ENCODE measurements at places on chromosomes 7 and 10.

DNA sequence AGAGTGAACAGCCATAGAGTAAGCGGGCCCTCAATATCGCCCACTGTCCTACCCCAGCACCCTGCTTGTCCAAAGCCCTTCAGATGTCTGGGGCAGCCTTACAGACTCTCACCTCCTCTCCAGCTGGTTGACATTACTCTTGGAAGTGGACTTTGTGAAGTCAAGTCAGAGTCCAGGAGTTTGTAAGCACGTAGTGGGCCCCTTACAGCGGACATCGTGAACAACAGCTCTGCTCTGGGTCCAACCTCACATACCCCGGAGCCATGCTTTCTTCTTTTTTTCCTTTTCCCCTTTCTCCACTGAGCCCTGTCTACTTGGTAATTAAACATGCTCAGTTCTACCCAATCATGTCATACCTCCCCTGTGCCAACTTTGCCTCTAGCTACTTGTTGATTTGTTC lies 17.5 kb downstream of the HNRNPF start:
- no peak for DNase-seq

GRCh38 chr7:16594061-16594460 lies 51.5 kb downstream of the ANKMY2 start:
- no peak for DNase-seq

DNA sequence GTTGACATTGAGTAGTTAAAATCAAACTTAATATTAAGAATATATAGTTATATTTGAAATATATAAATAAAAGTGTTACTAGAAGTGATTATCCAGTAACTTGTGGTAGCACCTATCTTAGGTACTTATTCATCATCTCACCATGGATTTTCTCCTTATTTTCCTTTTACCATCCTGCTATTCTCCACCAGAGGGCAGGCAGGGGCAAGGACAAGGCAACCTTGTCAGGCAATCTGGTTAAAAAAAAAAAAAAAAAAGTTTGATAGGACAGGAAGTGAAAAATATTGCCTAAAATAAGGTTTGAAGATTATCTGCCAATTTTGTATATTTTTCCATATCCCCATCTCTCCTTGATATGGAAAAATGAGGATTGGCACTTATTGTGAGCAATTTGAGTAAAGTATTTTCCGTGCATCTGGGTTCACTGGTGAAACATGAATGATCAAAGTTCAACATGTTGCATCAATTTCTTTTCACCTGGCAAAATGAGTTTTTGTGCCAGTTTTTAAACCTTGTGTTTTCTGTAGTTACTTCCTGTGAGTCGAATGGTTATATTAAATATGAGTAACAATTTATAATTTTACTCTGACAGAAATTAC lies 256.7 kb downstream of the AGMO start:
- no peak for DNase-seq

DNA sequence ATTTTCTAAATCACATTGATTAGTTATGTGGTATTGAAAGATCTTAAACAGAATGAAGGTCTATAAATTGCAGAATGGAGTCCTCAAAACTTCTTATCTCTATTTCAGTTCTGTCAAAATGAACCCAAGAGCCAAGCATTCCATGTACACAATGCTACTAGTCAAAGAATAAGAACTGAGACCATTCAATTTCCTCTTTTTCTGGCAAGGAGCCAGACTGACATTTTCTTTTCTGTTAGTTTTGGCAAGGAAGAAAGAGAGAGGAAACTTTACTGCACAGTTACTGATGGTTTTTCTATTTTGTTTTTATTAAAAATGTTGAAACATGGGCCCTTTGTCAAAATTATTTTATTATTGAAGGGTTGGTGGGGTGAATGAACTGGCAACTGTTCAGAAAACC lies 181.8 kb upstream of the FERD3L start:
- DNase-seq, result peak; percentile 23

- no peak for DNase-seq
Observed at GRCh38 chr7:112045222-112045621, 161.0 kb downstream of the DOCK4 start.

DNA sequence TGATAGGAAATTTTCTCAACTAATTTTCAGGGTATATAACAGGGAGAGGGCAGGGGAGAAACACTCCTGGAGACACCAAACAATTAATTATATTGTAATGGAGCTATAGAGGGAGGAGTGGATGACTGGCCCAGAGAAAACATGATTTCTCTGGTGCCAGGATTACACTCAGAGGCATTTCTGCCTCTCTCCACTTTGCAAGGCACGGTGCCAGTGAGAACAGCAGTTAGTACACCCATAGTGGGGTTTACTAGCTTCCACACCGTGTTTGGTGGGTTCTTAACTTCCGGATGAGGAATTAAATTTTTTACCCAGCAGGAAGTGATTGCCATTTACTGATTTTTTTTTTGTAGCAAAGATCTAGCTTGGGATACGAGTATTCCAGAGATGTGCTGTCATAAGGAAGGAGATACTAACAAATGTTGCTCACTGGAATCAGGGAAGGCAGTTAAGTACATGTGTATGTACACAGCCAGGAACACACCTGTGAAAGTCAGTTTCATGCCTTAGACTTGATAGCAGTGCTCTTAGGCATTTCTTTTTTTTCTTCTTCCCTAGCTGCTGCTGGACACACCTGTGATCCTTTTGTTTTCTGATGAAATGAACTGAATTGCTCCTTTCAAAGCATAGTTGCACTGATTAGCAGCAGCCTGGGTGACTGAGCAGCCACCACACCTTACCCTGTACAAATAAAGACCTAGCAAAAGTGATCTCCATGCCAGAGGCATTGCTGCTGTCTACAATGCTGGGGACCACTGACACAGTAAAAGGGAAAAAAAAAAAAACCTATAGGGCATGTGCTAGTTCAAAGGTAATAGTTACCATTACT lies 58.1 kb downstream of the POLL start:
- no peak for DNase-seq

GRCh38 chr10:93493162-93493561 lies 3.2 kb upstream of the CEP55 start:
- DNase-seq, result no peak

DNA sequence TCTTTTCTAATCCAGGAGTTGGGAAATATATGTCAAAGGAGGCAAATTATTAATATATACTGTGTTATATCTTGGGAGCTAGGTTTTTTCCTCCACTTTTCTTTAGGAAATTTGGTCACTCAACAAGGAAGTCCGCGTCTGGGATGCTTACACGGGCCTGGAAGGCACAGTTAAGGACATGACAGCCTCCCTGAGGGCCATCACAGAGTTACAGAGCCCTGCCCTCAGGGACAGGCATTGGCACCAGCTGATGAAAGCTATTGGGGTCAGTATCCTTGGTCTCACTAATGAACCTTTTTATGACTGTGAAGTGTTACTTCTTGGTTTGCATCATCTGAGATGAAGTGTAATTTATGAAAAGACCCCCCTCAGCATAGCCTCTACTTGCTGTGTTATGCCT lies 74.7 kb downstream of the DNAH11 start:
- no peak for DNase-seq

GRCh38 chr7:117874191-117874700 lies 1.0 kb upstream of the CTTNBP2 start:
- DNase-seq, result no peak

- no peak for DNase-seq
Observed at GRCh38 chr7:155279787-155280445, 17.8 kb upstream of the INSIG1 start.

DNA sequence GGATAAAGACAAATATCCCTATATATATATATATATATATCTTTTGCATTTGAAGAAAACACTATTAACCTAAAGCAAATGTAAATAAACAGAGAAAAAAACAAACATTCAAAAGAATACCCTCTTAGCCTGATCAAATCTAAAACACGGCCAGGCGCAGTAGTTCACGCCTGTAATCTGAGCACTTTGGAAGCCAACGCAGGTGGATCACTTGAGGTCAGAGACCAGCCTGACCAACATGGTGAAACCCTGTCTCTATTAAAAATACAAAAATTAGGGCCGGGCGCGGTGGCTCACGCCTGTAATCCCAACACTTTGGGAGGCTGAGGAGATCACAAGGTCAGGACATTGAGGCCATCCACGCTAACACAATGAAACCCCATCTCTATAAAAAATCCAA lies 9.2 kb downstream of the ANXA7 start:
- no peak for DNase-seq

DNA sequence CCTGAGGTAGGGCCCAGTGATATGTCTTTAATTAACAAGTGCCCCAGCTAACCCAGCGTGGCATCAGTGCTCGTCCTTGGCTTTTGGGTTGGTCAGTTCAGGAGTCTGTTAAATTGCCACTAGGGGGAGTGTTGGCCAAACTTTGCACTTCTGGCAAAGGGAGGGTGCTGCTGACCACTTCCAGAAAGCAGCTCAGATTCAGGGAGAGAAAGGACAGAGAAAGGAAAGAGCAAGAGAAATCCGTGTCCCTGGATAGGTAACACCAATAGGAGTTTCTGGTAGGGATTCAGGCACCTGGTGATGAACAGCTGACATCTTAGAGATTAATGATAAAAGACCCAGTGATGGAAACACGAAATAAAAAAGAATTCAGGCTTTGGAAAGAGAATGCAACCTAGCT lies 243.1 kb upstream of the AOAH start:
- peak; percentile 62 for DNase-seq

GRCh38 chr7:66333443-66333842 lies 128.3 kb downstream of the TPST1 start:
- DNase-seq, result no peak

DNA sequence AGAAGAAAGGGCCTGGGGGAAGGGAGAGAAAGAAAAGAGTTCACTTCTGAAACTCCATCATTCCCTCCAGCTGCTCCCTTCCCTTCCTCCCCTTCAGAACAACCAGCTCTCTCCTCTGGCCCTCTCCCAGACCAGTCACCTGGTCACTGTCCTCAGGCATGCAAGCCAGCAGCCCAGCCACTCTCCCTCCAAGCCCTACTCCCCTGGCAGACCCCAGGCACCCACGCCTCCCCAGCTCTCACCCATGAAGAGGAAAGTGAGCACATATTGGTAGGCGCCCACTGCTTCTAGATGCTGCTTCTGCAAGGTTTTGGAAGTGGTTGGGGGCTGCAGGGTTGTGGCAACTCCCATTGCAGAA lies 353 bp downstream of the MOGAT3 start:
- DNase-seq, result no peak

- no peak for DNase-seq
Observed at GRCh38 chr10:8193546-8193945, 139.1 kb downstream of the GATA3 start.

GRCh38 chr10:132030898-132031463 lies 34.8 kb upstream of the JAKMIP3 start:
- DNase-seq, result no peak

DNA sequence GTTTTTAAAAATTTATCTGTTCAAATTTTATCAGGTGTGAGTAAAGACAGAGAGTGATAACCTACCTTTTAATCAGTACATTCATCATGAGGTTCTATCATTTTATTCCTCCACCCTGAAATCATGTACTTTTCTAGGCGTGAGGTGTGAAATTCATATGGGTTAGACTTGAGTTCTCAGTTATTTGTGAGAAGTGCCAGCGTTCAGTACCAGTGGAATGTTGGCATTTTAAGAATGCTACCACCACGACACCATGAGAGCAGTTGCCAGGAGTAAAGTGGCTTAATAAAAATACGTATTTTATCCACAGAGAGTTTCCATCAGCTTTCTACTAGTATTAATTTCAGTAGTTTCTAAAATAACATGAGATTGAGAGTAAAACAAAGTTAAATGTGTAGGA lies 104.1 kb upstream of the FERD3L start:
- DNase-seq, result no peak

DNA sequence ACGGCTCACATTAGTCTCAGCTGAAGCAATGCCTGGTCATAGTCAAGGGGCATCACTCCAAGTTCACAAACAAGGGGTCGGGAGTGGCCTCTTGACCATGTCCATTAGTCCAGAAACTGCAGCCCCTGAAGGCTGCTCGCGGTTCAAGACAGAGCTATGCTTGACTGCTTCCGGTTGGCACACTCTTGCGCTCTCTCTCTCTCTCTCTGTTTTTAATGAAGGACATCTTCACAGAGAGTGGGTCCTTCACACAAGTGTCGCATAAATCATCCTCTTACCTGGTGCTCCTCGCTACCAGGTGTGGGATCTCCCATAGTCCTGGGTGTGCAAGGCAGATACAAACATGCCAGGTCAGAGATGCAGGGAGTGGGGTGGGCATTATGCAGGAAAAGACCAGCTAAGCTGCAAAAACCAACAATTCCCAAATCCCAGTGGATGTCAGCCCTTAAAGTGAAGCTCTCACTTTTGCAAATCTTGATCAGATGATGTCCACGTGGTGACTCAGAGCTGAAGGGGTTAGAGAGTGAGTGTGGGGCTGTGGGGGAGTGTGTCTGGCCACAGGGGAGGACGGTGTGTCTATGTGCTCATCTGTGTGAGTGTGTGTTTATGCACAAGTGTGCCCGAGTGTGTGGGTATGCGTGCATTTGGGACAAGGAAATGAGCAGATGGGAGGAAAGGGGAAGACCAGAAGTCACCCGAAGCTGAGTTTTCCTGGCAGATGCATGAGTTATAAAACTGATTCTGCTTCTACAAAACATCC lies 83.7 kb upstream of the PPP2R2D start:
- no peak for DNase-seq

DNA sequence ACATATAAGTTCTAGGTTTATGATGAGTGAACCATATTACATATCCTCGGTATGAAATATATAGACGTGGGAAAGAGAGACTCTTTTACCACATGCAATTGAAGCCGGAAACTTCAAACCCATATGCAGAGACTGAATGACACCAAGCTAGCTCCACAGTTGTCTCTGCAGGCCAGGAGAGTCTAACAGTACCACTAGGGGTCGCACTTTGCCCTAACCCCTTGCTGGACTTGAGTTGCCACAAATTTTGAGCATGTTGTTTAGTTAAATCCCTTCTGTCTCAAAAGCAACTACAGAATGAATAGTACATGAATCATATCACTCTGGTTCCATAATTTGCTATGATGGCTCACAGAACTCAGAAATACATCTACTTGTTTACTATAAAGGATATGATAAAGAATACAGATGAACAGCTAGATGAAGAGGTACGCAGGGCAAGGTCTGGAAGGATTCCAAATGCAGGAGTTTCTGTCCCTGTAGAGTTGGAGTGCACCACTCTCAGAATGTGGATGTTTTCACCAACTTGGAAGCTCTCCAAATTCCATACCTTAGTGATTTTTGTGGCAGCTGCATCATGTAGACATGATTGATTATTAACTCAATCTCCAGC lies 112.4 kb upstream of the YAE1 start:
- DNase-seq, result no peak

GRCh38 chr7:142812437-142813215 lies 41.9 kb downstream of the PRSS2 start:
- DNase-seq, result no peak

DNA sequence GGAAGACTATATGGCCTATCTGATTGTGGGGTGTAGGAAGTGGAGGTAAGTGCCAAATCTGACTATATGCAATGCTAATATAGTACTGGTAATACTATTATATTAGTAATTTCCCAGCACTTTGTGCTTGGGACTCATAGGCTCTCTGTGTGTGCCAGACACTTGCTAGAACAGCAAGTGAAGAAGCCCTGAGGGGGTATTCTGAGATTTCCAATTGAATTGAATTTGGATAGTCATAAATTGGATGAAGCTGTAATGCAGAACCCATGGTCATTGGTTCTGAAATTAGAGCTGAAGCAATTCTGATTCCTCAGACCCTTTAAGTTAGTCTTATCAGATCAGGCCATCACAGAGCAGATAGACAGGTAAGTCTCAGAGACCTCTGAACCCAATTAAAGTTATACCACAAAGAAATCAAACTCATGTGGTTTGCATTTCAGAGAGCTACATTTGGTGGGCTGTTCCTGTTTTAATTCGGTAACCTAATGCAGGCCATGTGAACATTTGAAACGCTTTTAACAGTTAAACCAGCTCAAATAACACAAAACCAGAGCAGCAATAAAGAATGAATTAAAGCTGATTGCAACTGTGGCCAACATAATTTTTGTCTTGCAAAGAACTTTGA lies 179.5 kb downstream of the CREB5 start:
- DNase-seq, result no peak

- no peak for DNase-seq
Observed at GRCh38 chr10:78467496-78468106, 433.9 kb downstream of the RPS24 start.

Data from hindlimb muscle (tissue), 1 donor.